ENCODE measurements at places on chromosomes 7 and 10. TPM values are rescaled to one million over a fixed set of nuclear protein-coding genes. Genes with fewer than 3 reads are reported as not detected.

DNA sequence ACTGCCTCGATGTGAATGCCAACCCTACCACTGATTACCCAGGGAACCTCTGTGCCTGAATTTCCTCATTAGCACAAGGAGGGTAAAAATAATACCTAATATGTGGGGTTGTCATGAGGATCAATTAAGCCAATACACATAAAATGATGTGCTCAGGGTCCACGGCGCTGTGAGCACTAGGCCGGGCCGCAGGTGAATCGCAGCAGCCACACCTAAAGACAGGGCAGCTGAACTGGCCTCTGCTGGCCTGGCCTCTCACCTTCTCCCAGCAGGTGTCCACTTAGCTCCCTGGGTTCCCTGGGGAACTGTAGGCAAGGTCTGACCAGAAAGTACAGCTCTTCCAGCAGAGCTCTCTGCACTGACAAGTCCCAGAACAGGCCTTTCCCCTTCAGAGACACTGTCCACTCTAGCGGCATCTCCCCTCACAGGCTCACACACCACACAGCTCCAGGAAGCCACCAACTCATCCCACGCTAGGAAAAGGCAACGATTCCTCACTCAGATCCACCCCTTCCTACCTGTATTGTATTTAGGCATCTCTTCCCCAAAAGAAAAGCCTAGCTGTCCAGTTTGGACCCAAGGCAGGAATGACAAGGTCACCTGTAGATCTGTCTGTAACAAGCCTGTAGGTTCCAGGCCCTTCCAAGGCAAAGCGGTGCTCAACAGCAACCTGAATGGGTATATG, 273.1 kb downstream of the USP6NL start:
- DNase-seq = no peak

The LBX1 gene
- total RNA-seq = not detected

The SCIN gene
- total RNA-seq = 0.03 TPM

DNA sequence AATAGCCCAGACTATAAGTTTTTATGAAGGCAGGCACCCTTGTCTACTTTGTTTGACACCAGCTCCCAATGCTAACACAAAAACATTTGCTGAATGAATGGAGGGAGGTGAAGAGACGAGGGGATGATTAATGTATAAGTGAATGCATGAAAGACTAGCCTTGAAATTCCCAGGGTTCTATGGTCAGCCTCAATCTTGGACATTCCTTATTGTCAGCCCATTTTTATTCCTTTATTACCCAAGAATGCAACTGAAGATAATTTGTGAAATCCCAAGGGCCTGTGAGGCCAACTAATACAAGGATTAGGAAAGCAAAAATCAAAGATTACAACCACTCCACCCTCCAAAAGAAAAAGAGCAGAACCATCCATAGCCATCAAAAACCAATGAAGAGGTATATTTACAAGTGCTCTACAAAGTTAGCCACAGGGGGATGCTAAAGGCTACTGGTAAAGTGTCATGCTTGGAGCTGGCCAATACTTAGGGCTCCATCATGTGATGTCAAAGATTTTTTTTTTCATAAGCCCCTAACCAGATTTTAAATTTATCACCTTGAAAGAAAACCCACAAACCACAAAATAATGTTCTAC, 40.0 kb upstream of the ASAH2 start:
- DNase-seq = no peak

The SVOPL gene
- not detected for total RNA-seq

The RELN gene
- 0.02 TPM for total RNA-seq

GRCh38 chr7:135685306-135686084, 23.2 kb downstream of the STMP1 start:
- peak; percentile 46 for DNase-seq

GRCh38 chr7:131836733-131837132, 280.3 kb upstream of the PODXL start:
- DNase-seq = no peak
